ENCODE measurements at places on chromosomes 12 and 14. TPM values are rescaled to one million over a fixed set of nuclear protein-coding genes. Genes with fewer than 3 reads are reported as not detected.

Gene HCAR1
- total RNA-seq = 0.20 TPM

Gene EID3
- 4.4 TPM for total RNA-seq

Gene FAM222A
- total RNA-seq = 6.2 TPM

Gene WNT1
- total RNA-seq = not detected

Gene TMEM63C
- 0.06 TPM for total RNA-seq

Data from upper lobe of right lung (tissue), 1 donor.